ENCODE measurements at places on chromosomes 4 and X. TPM values are rescaled to one million over a fixed set of nuclear protein-coding genes. Genes with fewer than 3 reads are reported as not detected.

DNA sequence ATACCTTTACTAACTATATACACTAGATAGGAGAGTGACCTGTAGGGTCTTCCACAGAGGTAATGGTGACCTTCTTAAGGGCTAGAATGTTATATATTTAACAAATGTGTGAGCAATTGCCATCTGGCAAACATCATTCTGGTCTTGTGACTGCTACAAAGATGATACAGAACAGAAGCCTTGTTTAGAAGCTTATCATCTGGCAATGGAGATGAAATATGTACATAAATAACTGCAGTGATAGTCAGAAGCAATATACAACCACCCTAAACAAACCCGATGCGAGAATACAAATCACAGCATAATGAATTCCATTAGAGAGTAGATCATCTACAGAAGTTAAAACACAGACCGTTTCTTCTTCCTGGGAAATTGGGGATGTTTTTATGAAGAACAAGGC, 952.7 kb upstream of the SLIT2 start:
- no peak overlapping the region for H3K27ac ChIP-seq
- H3K36me3 ChIP-seq, result no peaks in the 10 kb centered on the region
- H3K4me1 ChIP-seq, result no peaks in the 10 kb centered on the region

DNASE1L1 gene
- polyA plus RNA-seq, result 14.0 TPM

WAS gene
- polyA plus RNA-seq, result 33.8 TPM

HGFAC gene
- polyA plus RNA-seq, result not detected

DNA sequence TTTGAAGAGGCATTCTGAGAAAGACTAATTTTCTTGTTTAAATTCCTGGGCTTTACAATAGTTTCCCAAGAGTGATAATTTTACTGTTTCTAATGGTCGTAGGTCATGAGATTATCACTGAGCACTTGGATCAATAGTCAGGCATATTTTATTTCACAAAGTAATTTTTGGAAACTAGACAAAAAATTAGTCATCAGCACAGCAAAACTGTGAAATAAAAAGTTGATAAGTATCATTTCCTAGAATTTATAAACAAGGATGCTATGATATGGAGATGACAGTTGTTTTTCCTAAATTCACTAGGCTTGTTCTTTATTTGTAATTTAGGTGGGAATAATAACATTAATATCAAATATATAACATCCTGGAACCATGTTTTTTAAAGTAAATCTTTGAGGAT, 33.0 kb downstream of the SULT1B1 start:
- H3K4me1 ChIP-seq, result no peaks in the 10 kb centered on the region
- H3K4me3 ChIP-seq, result no peak overlapping the region
- no peak overlapping the region for H3K27ac ChIP-seq
- no peaks in the 10 kb centered on the region for H3K36me3 ChIP-seq
- DNase-seq, result no peak
- no peaks in the 10 kb centered on the region for H3K27me3 ChIP-seq

DNA sequence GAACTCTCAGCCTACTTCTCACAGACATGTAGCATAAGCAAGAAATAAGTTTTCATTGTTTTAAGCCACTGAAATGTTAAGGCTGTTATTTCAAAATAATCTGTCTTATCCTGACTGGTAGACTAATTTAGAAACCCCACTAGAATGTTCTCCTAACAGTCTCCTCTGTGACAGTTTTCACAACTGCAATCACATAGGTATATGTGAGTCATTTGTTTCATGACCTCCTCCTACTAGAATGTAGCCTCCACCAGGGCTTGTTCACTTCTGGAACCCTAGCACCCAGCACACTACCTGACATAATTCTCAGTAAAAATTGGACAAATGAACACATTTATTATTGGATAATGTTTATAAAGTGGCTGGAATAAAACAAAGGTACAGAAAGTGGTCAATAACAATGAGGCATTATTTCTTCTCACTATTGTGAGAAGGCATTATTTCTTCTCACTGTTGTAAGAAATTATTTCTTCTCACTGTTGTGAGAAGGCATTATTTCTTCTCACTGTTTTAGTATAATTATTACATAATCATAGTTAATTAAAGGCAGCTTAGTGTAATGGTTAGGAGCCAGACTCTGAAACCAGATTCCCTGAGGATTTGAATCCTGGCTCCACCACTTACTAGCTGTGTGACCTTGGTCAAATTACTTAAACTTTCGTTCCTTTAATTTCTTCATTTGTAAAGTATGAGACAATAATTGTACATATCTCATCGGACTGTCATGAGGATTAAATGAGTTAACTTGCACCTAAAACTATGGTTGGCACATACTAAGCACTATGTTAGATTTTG, 251.5 kb downstream of the RASL11B start:
- no peak for DNase-seq
- H3K36me3 ChIP-seq, result no peaks in the 10 kb centered on the region
- H3K4me3 ChIP-seq, result no peak overlapping the region
- no peak overlapping the region for H3K27ac ChIP-seq
- no peaks in the 10 kb centered on the region for H3K27me3 ChIP-seq

NHSL2 gene
- polyA plus RNA-seq, result 27.2 TPM

DNA sequence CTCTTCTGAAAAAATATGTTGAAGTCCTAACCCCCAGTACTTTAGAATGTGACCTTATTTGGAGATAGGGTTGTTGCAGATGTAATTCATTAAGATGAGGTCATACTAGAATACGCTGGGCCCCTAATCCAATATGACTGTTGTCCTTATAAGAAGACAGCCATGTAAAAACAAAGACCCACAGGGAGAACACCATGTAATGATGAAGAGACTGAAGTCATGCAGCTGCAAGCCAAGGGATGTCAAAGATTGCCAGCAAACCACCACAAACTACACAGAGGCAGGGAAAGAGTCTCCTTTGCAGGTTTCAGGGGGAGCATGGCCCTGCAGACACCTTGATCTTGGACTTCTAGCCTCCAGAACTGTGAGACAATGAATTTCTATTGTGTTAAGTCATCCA, 37.4 kb downstream of the CXorf58 start:
- no peak overlapping the region for H3K27ac ChIP-seq
- no peak overlapping the region for H3K4me3 ChIP-seq
- no peaks in the 10 kb centered on the region for H3K27me3 ChIP-seq
- H3K36me3 ChIP-seq, result no peaks in the 10 kb centered on the region

DNA sequence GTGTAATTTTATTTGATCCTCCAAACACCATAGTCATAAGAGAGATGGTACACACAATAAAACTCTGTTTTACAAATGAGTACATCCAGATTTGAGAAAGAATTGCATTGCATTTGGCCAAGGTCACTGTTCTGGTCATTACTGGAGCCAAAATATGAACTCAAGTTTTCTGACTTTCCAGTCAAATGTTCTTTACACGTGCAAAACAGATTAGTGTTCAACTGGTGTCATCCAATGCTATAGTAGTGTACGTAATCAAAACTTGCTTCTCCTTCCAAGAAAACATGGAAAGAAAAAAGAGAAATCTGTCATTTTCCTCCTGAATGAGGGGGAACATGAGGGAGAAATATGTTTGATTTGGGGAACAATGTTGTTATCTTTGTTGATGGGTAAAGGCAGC, 291.9 kb downstream of the NAF1 start:
- no peaks in the 10 kb centered on the region for H3K27me3 ChIP-seq
- H3K4me3 ChIP-seq, result no peak overlapping the region
- DNase-seq, result no peak
- no peak overlapping the region for H3K27ac ChIP-seq
- H3K36me3 ChIP-seq, result no peaks in the 10 kb centered on the region
- H3K4me1 ChIP-seq, result no peaks in the 10 kb centered on the region

TRPC5OS gene
- not detected for polyA plus RNA-seq

Measured in CD4-positive, alpha-beta memory T cell (primary cell).